ENCODE measurements at places on chromosomes 11 and 22. TPM values are rescaled to one million over a fixed set of nuclear protein-coding genes. Genes with fewer than 3 reads are reported as not detected.

DNA sequence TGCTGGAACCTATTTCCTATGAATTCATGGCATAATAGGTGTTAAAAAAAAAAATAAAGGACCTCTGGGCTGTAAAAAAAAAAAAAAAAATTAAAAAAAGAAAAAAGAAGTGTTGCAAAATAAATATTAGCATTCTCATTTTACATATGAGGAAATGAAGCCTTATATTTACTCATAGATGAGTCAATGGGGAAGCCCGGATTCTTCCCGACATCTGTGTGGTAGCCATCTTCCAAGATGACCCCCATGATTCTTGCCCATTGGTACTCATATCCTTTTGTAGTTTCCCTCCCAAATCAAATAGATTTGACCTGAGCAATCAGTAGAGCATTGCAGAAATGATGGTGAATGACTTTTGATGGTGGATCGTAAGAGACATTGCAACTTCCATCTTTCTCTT, 3.0 kb upstream of the SWAP70 start:
- DNase-seq = no peak

DNA sequence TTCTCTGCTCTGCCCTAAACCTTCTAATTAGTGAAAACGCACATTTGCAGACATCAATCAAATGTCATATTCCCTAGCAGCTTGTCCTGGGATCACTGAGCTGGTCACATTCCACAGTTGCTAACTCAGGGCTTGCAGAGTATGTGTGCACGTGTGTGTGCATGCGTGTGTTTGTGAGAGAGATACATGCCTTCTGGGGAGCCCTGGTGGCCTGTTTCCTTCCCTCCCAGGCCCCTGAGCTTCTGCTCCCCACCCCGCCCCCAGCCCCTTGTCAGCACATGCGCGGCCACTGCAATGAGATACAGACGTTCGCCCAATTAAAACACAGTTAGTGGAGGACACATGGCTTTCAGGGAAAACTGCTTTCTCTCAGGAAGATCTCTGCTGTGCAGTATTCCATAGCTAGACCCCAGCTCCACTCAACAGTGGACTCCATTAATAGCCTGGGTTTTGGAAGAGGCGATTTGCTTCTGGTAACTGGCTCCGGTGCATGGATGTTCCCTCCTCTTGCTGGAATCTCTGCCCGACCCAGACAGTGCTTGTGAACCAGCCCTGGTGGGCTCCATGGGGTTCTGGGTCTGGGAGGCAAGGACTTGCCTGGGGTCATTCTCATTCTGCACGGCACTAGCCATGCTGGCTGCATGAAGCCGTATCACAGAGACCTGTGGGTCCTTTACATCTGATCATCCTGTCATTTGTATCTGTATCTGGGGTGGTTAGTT, 17.7 kb downstream of the LRP5 start:
- DNase-seq = no peak

DNA sequence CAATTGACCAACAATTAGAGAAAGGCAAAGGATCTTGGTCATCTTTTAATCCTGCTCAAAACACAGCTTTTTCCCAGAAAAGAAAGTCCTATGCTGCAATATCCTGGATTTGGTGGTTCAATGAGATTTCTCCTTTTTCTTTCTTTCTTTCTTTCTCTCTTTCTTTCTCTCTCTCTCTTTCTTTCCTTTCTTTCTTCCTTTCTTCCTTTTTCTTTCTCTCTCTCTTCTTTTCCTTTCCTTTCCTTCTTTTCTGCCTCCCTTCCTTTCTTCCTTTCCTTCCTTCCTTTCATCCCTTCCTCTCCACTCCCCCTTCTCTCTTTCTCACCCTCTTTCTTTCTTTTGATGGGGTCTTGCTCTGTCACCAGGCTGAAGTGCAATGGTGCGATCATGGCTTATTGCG, 31.7 kb upstream of the MSANTD2 start:
- DNase-seq = no peak

DNA sequence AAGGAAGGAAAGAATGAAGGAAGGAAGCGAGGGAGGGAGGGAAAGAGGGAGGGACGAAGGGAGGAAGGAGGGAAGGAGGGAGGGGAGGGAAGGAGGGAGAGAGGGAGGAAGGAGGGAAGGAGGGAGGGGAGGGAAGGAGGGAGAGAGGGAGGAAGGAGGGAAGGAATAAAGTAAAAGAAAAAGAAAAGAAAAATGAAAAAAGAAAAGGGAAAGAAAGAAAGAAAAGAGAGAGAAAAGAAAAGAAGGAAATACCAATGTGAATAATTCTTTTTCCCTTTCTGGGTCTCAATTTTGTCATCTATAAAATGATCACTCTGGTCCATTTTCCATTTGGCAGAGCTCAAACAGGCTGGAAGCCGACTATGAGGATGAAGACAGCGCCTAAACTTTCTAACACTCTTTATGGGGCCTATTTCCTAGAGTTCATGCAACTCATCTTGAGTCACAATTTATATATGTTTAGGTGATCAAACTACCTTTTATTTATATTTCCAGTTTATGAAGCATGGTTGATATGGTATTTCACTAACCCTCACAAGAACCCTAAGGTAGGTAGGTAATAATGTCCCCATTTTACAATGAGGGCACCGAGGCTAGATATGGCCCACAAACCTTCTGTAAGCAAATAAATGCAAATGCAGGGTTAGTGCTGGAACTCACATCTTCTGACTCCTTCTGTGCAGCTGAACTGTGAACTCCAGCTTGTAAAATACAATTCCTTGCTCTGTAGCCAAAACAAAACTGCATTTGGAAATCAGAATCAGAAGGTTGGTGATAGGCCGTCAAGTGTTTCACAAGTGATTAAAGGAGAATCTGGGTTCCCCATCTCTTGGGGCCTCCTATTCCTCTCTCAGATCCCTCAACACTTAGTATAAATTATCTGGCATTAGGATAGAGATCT, 434.3 kb downstream of the ETS1 start:
- DNase-seq = no peak

DNA sequence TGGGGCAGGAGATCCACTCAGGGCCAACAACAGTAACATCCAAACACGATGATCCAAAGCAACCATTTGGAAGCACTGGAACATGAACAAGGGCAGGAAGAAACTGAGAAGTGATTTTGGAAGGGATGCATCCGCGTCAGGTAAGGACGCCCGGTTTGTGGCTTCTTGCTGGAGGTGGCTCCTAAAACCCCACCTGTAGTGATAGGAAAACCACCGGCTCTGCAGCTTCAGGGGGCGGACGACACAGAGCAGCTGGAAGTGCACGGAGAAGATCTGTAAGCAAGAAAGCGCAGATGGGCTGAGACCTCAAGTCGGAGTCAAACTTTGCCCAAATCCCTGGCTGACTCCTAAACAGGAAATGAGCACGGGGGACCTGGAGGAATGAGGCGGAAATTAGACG, 1066.1 kb downstream of the BRD1 start:
- no peak for DNase-seq

DNA sequence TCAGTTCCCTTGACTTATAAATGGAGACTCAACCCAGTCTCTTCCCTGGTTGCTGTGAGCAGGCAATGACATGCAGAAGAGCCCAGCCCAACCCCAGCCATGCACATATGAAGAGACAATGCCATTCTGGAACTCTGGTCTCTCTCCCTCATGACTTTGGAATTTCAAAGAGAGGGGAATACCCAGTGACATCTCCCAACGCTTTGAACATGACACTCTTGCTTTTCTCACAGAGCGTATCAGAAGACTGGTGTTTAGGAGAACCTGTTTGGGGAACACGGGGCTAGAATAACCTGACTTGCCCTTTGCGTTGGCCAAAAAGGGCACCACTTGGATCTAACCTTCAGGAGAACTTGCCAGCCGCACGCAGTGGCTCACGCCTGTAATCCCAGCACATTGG, 12.9 kb downstream of the RANGAP1 start:
- DNase-seq = no peak

DNA sequence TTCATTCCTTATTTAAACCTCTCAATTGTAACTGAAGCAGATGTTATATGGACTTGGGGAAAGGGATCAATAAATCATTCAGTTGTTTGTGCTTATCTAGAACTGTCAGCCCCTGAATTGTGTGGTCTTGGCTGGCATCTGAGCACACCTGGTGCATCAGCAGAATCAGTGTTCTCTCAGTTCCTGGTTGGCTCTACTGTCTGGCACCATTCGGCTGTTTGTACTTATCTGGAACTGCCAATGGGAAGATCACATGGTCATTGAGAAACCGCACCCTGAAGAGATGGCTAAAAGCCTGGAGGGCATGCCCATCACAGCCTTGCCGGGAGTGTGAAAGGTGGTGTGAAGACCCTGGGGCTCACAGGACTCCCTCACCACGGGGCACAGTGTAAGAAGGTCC, 37.1 kb upstream of the EHF start:
- no peak for DNase-seq

- DNase-seq = no peak
Measured at GRCh38 chr11:129608711-129609110, 206.9 kb upstream of the TMEM45B start.

The PATE4 gene
- polyA plus RNA-seq = 0.19 TPM

The PTPN5 gene
- polyA plus RNA-seq = 0.70 TPM

The NCF4 gene
- 1.5 TPM for polyA plus RNA-seq

The FOLH1 gene
- polyA plus RNA-seq = 18.5 TPM

The MLC1 gene
- 0.87 TPM for polyA plus RNA-seq
